Activated T-cell treated with anti-CD3 and anti-CD28 coated beads, Interleukin-2, amount 50 U/mL, for 72 hours (primary cell): ENCODE measurements at places on chromosomes 4 and X. TPM values are rescaled to one million over a fixed set of nuclear protein-coding genes. Genes with fewer than 3 reads are reported as not detected.

Gene NUP62CL
- 4.9 TPM for total RNA-seq

Gene ADH7
- total RNA-seq = not detected

Gene ELK1
- total RNA-seq = 82.7 TPM

Gene TMEM150C
- 0.07 TPM for total RNA-seq

Gene CTAG2
- total RNA-seq = not detected

Gene EMD
- 92.9 TPM for total RNA-seq

Gene USP17L19
- not detected for total RNA-seq

Gene PNCK
- total RNA-seq = 1.2 TPM

Gene SSX4B
- total RNA-seq = not detected

Gene SNCA
- total RNA-seq = 0.37 TPM

DNA sequence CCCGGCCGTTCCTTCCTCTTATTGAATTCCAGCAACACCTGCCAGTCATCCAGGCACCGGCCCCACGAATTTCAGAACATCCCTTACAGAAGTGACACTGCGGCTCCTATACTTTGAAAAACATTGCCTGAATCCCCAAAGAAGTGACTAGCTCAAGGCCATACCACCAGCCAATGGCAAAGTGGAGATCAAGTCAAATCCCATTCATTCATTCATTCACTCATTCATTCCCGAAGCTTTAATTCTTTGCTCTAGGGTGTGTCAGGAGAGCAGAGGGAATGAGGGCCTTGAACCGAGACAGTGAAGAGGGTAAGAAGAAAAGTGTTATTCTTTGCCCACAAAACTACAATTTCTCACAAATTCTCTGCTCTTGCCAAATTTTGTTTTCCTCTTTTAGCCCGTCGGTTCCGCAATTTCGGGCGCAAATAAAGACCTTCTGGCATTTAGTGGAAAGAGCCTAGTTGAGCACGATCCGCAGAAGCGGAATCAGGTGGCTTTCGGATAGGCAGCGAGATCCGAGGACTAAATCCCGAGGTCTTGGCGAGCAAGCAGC lies 824 bp upstream of the HMGB3 start:
- H3K27me3 ChIP-seq = peaks cover 14% of the 10 kb centered on the region
- DNase-seq = no peak
- H3K4me3 ChIP-seq = peak overlapping the region; percentile 74
- peaks cover 8% of the 10 kb centered on the region for H3K36me3 ChIP-seq
- no peak overlapping the region for H3K27ac ChIP-seq

DNA sequence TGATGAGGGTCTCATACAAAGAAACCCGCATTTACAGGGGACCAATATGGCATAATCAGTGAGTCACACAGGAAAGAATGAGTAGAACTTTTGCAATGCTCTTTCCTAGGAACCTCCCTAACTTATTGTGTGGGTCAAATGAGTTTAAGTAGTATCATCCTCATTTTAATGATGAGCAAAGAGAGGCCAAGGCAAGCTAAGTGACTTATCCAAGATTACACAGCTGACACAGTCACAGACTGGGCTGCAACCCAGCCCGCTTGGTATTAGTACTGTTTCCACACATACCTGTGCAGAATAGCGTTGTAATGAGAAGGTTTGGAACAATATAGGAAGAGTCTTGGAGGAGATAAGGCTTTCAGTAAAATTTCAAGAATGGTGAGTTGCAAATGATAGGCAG lies 91.0 kb upstream of the PPP1R2C start:
- no peak for DNase-seq
- no peak overlapping the region for H3K4me3 ChIP-seq
- H3K27ac ChIP-seq = no peak overlapping the region
- H3K36me3 ChIP-seq = no peaks in the 10 kb centered on the region
- H3K27me3 ChIP-seq = no peaks in the 10 kb centered on the region

GRCh38 chr4:80710748-80711451 lies 319.6 kb upstream of the BMP3 start:
- H3K27me3 ChIP-seq = no peaks in the 10 kb centered on the region
- DNase-seq = no peak
- H3K4me1 ChIP-seq = peaks cover 16% of the 10 kb centered on the region
- no peak overlapping the region for H3K27ac ChIP-seq

- no peak for DNase-seq
- H3K27ac ChIP-seq = no peak overlapping the region
- no peaks in the 10 kb centered on the region for H3K4me1 ChIP-seq
These were observed 11.7 kb downstream of the JCHAIN start for GRCh38 chr4:70654605-70655011.

- H3K36me3 ChIP-seq = no peaks in the 10 kb centered on the region
- H3K4me3 ChIP-seq = no peak overlapping the region
- DNase-seq = no peak
- no peaks in the 10 kb centered on the region for H3K4me1 ChIP-seq
- H3K27ac ChIP-seq = no peak overlapping the region
- H3K27me3 ChIP-seq = peaks cover 21% of the 10 kb centered on the region
These were observed 280.9 kb upstream of the RPS6KA3 start for GRCh38 chrX:20547611-20548051.

GRCh38 chr4:102392033-102392744 lies 46.9 kb upstream of the SLC39A8 start:
- H3K4me3 ChIP-seq = no peak overlapping the region
- no peaks in the 10 kb centered on the region for H3K36me3 ChIP-seq
- peaks cover 32% of the 10 kb centered on the region for H3K4me1 ChIP-seq

DNA sequence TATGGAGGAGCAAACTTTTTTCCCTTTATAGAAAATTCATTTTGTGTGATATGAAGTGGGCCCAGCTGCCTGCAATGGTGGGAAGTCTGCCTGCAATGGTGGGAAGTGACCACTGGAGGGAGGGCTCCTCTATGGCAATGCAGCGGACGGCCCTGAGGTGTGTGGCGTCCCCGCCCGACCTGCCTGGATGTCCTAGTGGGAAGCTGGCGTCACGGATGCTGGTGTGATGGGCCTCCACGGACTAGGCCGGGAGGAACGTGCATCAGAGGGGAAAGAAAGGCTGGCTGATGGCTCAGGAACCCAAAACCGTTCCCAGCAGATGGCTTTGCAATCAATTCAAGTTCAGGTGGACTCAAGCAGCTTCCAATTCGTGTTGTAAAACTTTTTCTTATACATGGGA lies 177.9 kb downstream of the AFAP1 start:
- peak; percentile 43 for DNase-seq
- H3K27me3 ChIP-seq = no peaks in the 10 kb centered on the region
- H3K27ac ChIP-seq = peak overlapping the region; percentile 37
- H3K4me1 ChIP-seq = no peaks in the 10 kb centered on the region
- no peaks in the 10 kb centered on the region for H3K36me3 ChIP-seq
- H3K4me3 ChIP-seq = no peak overlapping the region

DNA sequence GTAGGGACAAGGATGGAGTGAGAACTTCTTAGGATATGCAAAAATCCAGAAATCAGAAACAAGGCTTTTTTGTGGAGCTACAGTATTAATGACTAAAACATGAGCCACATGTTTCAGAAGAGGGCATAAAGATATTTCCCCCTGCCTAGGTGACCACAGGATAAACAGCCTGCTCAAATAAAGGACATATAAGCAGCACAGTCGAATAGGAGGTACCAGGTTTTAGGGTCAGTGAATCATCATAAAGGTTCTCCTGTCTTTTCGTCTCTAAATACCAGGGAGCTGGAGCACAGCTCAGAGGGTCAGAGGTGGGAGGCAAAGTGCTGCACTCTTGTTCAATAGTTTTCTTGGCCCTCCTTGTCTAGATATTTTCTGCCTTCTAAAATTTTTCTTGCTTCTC lies 211.9 kb upstream of the HS3ST1 start:
- H3K36me3 ChIP-seq = no peaks in the 10 kb centered on the region
- H3K27me3 ChIP-seq = no peaks in the 10 kb centered on the region
- H3K4me3 ChIP-seq = no peak overlapping the region
- no peak for DNase-seq
- no peaks in the 10 kb centered on the region for H3K4me1 ChIP-seq

DNA sequence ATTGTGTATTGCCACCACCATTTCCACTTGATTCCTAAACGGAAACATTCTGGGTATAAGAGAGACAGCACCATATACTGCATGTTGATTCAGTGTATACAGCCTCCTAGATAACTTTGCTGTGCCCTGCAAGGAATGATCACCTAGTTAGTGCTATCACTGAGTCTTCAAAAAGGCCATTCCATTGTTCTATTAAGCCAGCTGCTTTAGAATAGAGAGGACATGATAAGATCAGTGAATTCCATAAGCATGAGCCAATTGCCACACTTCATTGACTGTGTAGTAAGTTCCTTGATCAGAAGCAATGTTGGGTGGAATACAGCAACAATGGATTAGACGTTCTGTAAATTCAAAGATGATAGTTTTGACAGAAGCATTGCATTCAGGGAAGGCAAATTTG lies 1047.3 kb downstream of the PCDH18 start:
- no peak overlapping the region for H3K4me3 ChIP-seq
- H3K27me3 ChIP-seq = no peaks in the 10 kb centered on the region
- no peak for DNase-seq
- H3K27ac ChIP-seq = no peak overlapping the region

DNA sequence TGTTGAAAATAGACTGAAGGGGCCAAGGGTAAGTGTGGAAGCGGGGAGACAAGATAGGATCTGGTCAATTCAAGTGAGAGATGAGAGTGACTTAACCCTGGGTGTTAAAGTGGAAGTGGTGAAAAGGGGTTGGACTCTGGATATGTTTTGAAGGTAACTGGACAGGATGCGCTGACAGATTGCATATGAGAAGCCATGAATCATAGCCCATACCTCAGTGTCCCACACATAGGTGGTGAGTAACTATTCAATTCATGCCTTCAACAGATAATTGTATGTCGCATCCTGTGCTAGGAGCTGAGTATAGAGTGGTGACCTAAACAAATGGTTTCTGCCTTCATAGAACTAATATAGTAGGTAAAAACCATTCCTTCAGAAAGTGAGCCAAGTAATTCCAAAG lies 76.7 kb downstream of the KLHL34 start:
- no peak overlapping the region for H3K27ac ChIP-seq
- no peak overlapping the region for H3K4me3 ChIP-seq
- no peaks in the 10 kb centered on the region for H3K4me1 ChIP-seq
- H3K36me3 ChIP-seq = no peaks in the 10 kb centered on the region

- peaks cover 5% of the 10 kb centered on the region for H3K4me1 ChIP-seq
- no peak for DNase-seq
- no peak overlapping the region for H3K4me3 ChIP-seq
- no peak overlapping the region for H3K27ac ChIP-seq
- peaks cover 5% of the 10 kb centered on the region for H3K27me3 ChIP-seq
These were observed 32.7 kb upstream of the MAGED1 start for GRCh38 chrX:51860679-51861078.

DNA sequence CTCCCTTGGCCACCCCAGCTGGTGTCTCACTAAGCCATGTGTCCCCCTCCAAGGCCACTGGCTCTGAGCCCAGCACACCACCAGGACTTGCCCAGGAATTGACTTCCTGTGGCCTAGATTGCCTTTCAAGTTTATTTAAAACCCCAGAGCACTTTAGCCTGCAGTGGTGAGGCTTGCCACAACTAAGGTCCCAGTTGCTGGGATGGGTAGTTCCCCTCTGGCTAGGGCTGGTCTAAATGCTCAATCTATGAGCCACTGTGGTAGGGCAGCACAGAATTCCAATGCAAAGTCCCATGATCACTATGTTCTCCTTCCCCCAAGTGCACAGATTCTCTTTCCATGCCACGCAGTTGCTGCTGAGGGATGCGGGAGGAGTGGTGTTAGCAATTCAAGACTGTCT lies 61.1 kb upstream of the HCCS start:
- no peak for DNase-seq
- no peak overlapping the region for H3K27ac ChIP-seq
- no peaks in the 10 kb centered on the region for H3K4me1 ChIP-seq
- no peaks in the 10 kb centered on the region for H3K36me3 ChIP-seq
- no peak overlapping the region for H3K4me3 ChIP-seq
- peaks cover 4% of the 10 kb centered on the region for H3K27me3 ChIP-seq

DNA sequence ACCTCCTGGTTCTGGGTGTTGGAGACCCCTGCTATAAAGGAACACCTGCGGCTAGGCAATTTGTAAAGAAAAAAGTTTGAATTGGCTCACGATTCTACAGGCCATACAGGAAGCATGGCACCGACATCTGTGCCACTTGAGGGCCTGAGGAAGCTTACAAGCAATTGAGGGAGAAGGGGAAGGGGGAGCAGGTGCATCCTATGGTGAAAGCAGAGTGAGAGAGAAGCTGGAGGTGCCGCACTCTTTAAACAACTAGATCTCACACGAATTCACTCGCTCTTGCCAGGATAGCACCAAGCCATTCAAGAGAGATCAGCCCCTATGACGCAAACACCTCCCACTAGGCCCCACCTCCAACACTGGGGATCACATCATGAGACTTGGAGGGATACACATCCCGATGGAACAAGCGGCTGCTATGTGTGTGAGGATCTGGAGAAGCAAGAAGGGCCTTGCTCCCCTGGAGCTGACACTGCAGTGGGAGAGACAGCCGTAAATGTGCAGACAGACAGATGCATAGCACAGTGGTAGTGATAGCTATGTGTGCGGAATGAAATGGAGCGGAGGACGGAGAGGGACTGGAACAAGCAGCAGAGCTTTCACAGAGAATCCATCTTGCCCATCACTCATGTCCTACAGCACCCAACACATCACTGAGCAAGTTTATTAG lies 60.7 kb upstream of the HELT start:
- peaks cover 14% of the 10 kb centered on the region for H3K27me3 ChIP-seq
- no peaks in the 10 kb centered on the region for H3K4me1 ChIP-seq
- H3K4me3 ChIP-seq = no peak overlapping the region
- DNase-seq = no peak
- H3K27ac ChIP-seq = no peak overlapping the region
- no peaks in the 10 kb centered on the region for H3K36me3 ChIP-seq

- H3K4me3 ChIP-seq = no peak overlapping the region
- no peaks in the 10 kb centered on the region for H3K4me1 ChIP-seq
- H3K27me3 ChIP-seq = no peaks in the 10 kb centered on the region
These were observed 400.5 kb downstream of the RAPGEF2 start for GRCh38 chr4:159503236-159504008.
